ENCODE measurements at places on chromosomes 6 and 20. TPM values are rescaled to one million over a fixed set of nuclear protein-coding genes. Genes with fewer than 3 reads are reported as not detected.

Gene PCK1
- total RNA-seq = not detected

DNA sequence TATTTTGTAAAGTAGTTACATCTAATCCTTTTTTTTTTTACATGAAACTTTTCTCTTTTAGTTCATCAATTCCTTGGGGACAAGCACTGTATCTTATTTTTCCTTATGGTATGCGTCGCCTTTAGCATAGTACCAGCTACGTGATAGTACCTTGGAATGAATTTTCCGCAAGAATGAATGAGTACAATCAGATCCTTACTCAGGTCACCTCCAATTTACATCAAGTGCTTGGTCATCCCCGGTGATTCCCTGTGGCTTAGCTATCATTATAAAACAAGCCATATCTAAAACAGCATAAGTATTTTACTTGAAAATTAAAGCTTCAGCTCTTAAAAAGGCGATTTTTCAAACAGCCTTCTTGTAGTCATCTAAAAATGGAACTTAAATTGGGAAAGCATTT lies 680.4 kb upstream of the MAP3K7 start:
- no peak for DNase-seq

DNA sequence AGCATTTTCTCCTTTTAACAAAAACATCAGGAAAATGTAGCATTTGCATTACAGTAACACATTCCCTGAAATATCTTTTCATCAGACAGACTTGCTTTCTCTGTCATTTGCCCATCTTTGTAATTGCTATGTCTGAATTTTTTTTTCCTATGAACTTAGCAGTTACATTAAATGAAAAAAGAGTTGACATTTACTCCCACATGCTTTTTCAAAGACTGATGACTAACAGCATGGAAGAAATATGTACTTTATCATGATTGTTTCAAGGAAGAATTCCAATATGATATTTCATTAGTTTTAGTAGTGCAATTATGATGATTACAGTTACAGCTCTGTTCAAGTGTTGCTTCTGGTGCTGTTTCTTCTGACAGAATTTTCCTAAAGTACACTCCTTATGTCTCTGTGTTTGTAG lies 864.5 kb upstream of the MAN1A1 start:
- DNase-seq = no peak

GRCh38 chr20:8449123-8449522 lies 317.1 kb downstream of the PLCB1 start:
- peak; percentile 9 for DNase-seq

DNA sequence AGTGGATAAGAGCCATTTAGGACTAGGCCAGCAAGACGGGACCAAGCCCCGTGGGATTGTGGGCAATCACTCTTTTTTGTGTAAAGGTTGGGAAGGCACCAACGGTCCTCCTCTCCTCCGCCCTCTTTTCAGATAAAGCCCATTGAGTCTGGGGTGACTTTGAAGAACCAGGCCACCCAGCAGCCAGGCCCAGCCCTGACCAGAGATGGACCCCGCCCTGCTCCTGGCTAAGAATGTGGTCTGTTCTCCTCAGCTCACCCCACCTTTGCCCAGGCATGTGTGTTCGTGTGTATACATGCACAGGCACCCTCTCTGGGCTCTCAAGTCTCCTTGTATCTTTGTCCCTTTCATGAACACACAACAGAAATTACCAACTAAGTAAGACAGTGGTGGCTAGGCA lies 9.1 kb downstream of the SDC4 start:
- peak; percentile 72 for DNase-seq

GRCh38 chr6:134061440-134061839 lies 9.0 kb upstream of the SLC2A12 start:
- no peak for DNase-seq

Gene EDN1
- total RNA-seq = 1.2 TPM

Gene LTB
- 0.37 TPM for total RNA-seq

DNA sequence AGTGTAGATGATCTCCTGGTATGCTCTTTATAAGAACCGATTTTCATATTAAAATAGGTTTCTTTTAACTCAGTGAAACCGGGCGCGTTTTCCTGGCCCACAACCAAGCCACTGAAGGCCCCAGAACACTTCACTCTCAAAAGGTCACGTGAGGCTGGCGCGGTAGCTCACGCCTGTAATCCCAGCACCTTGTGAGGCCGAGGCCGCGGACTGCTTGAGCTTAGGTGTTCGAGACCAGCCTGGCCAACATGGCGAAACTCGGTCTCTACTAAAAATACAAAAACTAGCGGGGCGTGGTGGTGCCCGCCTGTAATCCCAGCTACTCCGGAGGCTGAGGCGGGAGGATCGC lies 402 bp upstream of the TAF8 start:
- no peak for DNase-seq

DNA sequence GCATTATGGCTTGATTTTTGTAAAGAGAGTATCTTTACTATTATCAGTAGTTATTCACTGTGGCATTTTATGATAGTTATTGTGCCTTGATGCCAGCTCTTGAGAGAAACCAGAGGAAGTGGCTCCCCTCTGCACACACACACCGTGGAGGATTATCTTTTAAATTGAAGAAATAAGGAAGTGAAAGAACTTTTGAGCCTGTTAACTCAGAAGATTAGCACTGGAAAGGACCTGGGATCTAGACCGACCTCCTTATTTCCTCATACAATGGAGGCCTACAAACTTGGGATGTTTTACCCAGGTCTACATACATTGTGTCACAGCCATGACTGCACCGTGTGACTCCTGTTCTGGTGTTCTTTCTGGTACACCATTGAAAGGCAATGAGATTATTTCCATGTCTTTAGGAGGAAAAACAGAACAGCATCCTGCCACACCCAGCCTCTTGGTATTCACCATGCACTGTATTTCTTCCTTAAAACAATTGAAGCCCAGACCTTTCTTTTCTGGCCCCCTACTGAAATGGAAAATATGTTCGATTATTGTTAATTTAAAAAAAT lies 40.6 kb downstream of the HECA start:
- DNase-seq = no peak

- no peak for DNase-seq
These were observed 38.0 kb upstream of the POU5F1 start for GRCh38 chr6:31208506-31208905.

DNA sequence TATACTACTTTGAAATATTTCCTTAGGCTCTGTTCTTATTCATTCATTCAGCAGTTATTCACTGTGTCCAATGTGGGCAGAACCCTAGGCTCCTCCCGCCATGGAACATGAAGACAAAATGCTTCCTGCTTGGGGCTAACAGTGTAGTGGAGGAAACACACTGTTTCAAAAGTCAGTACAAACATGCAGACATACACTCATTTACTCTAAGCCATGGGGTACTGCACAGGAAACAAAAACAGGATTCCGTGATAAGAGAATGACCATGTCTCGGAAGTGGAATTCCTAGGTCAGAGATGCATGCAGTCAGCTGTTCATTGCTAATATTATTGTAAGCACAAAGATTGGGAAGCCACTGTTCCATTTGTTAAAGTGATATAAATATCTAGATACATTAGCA lies 18.4 kb upstream of the FAM209A start:
- DNase-seq = no peak

Gene COL9A1
- total RNA-seq = not detected

DNA sequence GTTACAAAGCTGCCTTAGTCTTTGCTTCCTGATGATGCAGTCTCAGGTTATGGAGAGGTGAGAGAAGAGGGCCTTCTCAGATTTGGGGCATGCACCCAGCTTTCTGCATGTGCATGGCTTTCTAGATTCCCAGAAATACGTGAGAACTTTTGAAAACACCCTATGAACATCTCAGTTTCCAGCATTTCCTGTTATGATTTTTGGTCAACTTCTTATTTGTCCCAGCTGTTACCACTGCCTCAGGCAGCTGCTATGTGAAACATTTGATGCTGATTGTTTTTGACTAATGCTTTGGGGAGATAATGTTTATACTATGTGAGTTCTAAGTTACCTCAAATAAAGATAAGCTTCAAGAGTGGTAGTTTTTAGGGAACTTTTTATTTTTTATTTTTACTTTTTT lies 9.5 kb upstream of the SNAP25 start:
- no peak for DNase-seq

Gene TFAP2B
- not detected for total RNA-seq

DNA sequence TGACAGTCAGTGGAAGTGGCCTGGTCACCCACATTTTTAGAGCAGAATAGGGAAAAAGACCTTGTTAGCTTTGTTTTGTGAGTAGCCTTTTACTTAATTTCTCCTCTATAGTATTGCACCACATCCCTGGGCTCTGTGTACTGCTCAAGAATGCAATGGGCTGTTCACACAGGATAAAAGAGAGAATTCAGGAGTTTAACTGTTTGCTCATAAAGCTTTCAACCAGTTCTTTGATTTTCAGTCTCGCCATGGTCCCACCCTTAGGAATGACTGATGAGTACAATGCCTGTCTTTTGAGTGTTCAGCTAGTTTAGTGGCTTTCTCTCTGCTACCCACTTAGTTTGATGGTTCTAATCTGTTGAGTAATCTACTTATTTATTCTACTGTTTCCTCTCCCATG lies 129.7 kb downstream of the PLG start:
- peak; percentile 4 for DNase-seq

DNA sequence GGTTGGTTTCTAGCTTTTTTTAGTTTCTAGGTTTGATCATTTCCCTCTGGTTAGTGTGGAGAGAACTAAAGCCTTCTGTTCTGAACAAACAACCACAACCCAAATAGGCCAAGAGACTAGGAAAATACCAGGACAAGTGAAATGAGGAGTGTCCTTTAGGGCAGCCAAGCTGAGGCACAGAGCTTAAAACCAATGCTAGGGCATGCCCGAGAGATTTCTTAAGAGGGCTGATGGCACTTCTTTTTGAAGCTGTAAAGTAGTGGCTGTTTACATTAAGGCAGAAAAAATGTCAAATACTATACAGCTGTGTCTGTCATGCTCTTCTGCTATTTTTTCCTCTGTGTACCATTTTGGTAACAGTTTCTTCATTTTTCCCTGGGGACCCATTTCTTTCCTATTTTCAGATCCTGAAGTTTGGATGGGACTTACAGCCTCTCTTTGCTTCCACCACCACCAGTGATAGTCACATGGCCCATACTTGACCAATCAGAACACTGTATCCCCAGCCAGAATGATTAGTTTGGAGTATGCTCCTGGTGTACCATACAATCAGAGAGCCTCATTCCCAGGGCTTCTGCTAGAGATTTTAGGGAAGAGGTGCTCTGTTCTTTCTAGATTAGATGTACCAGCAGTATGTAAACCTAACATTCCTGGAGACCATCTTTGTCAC lies 154.4 kb downstream of the BMP2 start:
- no peak for DNase-seq

DNA sequence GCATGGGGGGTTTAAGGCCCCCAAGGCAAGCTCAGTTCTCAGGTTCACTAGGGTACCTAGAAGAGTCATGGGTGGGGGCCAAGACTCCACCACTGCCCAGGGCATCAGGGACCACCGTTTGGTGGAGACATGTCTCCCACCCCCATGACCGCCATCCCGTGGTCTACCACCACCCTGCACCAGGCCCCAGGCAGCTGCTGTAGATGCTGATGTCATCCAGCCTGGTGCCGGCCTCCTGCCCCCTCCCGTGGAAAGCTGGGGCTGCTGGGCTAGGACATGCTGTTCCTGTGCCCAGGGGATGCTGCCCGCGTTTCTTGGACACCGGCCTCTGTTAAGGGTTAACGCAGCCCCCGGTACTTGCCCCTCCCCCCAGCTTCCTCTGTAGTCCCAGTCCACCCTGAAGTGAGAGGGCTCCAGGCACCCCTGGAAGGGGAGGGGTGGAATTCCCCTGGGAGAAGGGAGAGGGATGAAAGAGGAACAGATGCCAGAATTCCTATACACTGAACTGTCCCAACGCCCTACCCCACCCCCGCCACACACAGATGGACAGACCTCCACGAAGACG lies 587 bp downstream of the IP6K3 start:
- peak; percentile 85 for DNase-seq

DNA sequence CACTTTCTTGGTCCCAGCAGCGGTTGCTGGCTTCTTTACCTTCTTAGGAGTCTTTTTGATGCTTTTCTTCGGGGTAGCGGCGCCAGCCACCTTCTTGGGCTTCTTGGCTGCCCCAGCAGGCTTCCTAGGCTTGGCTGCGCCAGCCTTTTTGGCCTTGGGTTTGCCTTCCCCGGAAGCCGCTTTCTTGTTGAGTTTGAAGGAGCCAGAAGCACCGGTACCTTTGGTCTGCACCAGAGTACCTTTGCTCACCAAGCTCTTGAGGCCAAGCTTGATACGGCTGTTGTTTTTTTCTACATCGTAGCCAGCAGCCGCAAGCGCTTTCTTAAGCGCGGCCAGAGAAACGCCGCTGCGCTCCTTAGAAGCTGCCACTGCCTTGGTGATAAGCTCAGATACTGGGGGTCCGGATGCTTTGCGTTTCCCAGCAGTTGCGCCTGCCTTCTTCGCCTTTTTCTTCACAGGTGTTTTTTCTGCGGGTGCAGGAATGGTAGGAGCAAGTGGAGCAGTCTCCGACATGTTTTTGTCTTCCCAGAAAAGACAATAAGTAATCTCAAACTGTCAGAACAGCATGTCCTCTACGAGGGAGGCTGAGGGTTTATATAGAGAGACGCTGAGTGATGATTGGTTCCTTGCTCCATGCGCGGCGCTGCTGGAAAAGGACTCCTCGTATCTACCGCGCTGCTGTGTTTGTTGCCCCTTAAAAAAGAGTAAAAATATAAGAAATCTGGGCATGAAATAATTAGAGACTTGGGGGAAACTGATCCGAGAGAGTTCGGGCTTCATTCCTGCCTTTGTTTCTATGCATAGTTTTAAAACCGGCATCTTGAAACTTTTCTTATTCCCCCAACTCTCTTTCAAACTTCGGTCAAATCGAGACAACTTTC lies 130.3 kb upstream of the BTN3A2 start:
- peak; percentile 90 for DNase-seq

DNA sequence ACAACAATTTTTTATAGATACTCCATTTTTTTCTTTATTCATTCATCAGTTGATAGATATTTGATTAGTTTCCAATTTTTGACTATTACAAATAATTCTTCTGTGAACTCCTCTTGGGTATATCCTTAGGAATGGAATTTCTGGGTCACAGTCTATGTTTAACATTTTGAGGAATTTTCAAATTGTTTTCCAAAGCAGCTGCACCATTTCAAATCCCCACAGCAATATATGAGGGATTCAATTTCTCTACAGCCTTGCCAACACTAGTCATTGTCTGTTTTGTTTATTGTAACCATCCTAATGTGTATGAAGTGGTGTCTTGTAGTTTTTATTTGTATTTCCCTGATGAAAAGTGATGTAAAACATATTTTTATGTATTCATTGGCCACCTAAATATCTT lies 320.3 kb upstream of the DEFB112 start:
- no peak for DNase-seq

Gene PDYN
- not detected for total RNA-seq

GRCh38 chr6:170112583-170112860 lies 178.4 kb downstream of the DLL1 start:
- DNase-seq = no peak

- no peak for DNase-seq
These were observed 91.0 kb downstream of the ADGB start for GRCh38 chr6:146689806-146690205.

GRCh38 chr6:159608961-159609651 lies 83.9 kb downstream of the SOD2 start:
- DNase-seq = peak; percentile 66

Gene TRIM40
- total RNA-seq = not detected

- no peak for DNase-seq
These were observed 1193.4 kb upstream of the EYS start for GRCh38 chr6:66900133-66901083.

GRCh38 chr6:130848945-130849344 lies 21.7 kb downstream of the SMLR1 start:
- peak; percentile 6 for DNase-seq
